Hippocampal formation (tissue), 2 donors: ENCODE measurements at places on chromosomes 3 and 15.

GRCh38 chr3:42139621-42140453 lies 48.7 kb downstream of the TRAK1 start:
- no peak for DNase-seq

DNA sequence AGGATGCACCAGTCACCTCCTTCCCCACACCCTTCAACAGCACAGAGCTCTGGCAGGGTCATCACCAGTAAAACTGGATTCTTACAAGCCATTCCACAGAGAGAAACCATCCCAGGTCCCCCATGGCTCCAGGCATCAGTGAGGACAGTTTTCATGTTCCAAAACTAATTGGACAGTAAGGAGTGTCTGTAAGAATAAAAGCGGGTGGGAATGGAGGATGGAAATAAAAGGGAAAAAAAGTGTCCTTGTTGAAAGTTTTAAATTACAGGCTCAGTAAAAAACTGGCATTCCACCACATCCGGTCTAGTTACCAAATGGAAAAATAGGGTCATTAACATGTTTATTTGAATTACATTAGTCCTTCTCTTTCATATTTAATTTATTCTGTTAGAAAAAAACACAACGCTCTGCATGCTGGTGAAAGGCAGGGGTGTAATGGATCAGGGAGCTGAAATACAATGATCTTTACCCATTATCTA lies 117.4 kb downstream of the TIGIT start:
- DNase-seq, result no peak

- DNase-seq, result no peak
These were observed 8.4 kb upstream of the DHX30 start for GRCh38 chr3:47794544-47794943.

DNA sequence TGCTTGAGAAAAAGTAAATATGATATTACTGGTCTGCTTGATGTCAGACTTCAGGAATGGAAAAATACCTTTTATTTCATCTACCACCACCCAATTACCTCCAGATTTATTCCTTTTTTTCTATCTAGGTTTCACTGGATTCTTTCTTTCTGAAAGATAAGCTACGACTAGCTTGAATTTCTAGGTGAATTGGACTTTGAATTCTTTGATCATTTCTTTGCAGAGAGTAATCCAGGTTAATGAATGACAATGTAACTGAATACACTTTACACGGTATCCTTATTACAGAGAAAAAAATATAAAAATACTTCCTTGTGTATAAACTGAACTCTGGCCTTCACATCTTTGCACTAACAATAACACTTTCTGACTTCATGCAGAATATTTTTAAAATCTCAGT lies 59.5 kb upstream of the TRPC1 start:
- DNase-seq, result no peak

DNA sequence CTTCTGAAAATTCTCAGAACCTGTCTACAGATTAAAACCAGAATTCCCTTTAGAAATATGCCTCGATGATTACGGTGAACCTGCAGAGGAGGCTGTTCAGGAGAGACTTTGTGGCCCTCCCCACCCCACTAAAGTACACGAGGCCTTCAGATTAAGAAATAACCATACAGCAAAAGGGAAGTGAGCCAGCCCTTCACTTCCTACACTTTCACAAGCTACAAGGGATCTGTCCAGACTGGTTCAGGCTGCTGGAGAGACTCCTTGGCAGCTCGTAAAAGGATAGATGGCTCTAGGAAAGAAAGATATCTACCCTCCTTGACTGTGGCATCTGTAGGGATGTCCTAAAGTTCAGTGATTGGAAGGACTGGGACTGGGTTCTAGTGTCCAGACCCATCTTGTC lies 102.6 kb downstream of the ALDH1A2 start:
- no peak for DNase-seq

DNA sequence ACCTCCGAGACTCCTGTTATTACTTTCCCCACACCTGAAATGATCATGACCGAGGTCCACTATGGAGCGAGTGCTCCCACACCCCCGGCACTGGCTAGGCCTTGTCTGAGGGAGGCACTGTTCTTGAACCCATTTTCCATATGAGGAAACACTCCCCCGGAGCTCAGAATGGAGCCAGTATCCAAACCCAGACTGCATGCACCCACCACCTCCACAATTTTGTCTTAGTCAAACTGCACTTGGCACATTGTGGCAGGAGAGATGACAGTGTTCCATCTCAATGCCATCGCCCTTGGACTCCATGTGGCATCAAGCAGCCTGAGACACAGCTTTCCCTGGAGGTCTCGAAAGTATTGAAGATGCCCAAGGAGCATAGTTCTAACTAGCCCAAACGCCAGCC lies 154.1 kb downstream of the NUP210 start:
- no peak for DNase-seq

- no peak for DNase-seq
These were observed 99.1 kb upstream of the STT3B start for GRCh38 chr3:31433679-31433992.

- DNase-seq, result no peak
These were observed 55.2 kb downstream of the PRTG start for GRCh38 chr15:55687792-55688191.
